ENCODE measurements at places on chromosomes 5 and 9. TPM values are rescaled to one million over a fixed set of nuclear protein-coding genes. Genes with fewer than 3 reads are reported as not detected.

The TYRP1 gene
- total RNA-seq, result not detected

The SPRY4 gene
- 2.5 TPM for total RNA-seq

The PCDHGC4 gene
- total RNA-seq, result 6.0 TPM

The SCAI gene
- total RNA-seq, result 27.2 TPM

The ANKRD31 gene
- under 0.01 TPM for total RNA-seq

The IRX4 gene
- not detected for total RNA-seq

The HMCN2 gene
- total RNA-seq, result under 0.01 TPM

The MEGF10 gene
- total RNA-seq, result under 0.01 TPM

The C6 gene
- not detected for total RNA-seq

The RNF183 gene
- not detected for total RNA-seq

The FOXD4L5 gene
- total RNA-seq, result 0.15 TPM

The SLC6A3 gene
- under 0.01 TPM for total RNA-seq

The WDR70 gene
- 41.6 TPM for total RNA-seq

The FAM78A gene
- total RNA-seq, result 0.29 TPM

The HRCT1 gene
- 0.83 TPM for total RNA-seq

The BNC2 gene
- total RNA-seq, result 52.5 TPM

The SPATA31E1 gene
- not detected for total RNA-seq

The TMEM215 gene
- not detected for total RNA-seq

The ADAMTS2 gene
- 76.6 TPM for total RNA-seq

The CLK4 gene
- 21.3 TPM for total RNA-seq

The PKD2L2 gene
- not detected for total RNA-seq

The LRRC26 gene
- total RNA-seq, result not detected

The ADGRV1 gene
- 0.50 TPM for total RNA-seq

The C5orf58 gene
- total RNA-seq, result not detected

The ZDHHC11 gene
- 2.8 TPM for total RNA-seq

The PDE8B gene
- total RNA-seq, result not detected

The GNA14 gene
- total RNA-seq, result 0.15 TPM

The LCN15 gene
- total RNA-seq, result not detected

The TMC1 gene
- total RNA-seq, result not detected

The RFESD gene
- 3.1 TPM for total RNA-seq

The CD180 gene
- under 0.01 TPM for total RNA-seq

The PCDHA9 gene
- under 0.01 TPM for total RNA-seq

The INSL4 gene
- total RNA-seq, result not detected

The DEPDC1B gene
- total RNA-seq, result 1.7 TPM

The MAT2B gene
- total RNA-seq, result 90.3 TPM

The CCDC183 gene
- total RNA-seq, result 0.33 TPM

The CCL21 gene
- total RNA-seq, result not detected

The CDH6 gene
- total RNA-seq, result 77.2 TPM

The FGFR4 gene
- total RNA-seq, result 20.1 TPM

The CACNA1B gene
- total RNA-seq, result under 0.01 TPM

The C9 gene
- total RNA-seq, result not detected

The PCDHB14 gene
- 1.2 TPM for total RNA-seq

The PPP3R2 gene
- not detected for total RNA-seq

The CCL27 gene
- 0.15 TPM for total RNA-seq

The EIF4EBP3 gene
- 1.5 TPM for total RNA-seq

The CTXN3 gene
- not detected for total RNA-seq

The PFN3 gene
- total RNA-seq, result not detected

The SRP19 gene
- 81.3 TPM for total RNA-seq

The SYK gene
- not detected for total RNA-seq

The FOXD4 gene
- total RNA-seq, result 0.17 TPM

The CBY3 gene
- not detected for total RNA-seq

The FKTN gene
- total RNA-seq, result 53.1 TPM

The SLC2A6 gene
- total RNA-seq, result 14.1 TPM

The BTNL3 gene
- total RNA-seq, result not detected

The AHRR gene
- total RNA-seq, result 86.8 TPM

The NFIB gene
- 40.7 TPM for total RNA-seq

The INSL6 gene
- not detected for total RNA-seq

The ORM2 gene
- not detected for total RNA-seq

The CYLC2 gene
- total RNA-seq, result not detected
